Right lobe of liver (tissue), 6 donors: ENCODE measurements at places on chromosomes 5 and 9. TPM values are rescaled to one million over a fixed set of nuclear protein-coding genes. Genes with fewer than 3 reads are reported as not detected.

DNA sequence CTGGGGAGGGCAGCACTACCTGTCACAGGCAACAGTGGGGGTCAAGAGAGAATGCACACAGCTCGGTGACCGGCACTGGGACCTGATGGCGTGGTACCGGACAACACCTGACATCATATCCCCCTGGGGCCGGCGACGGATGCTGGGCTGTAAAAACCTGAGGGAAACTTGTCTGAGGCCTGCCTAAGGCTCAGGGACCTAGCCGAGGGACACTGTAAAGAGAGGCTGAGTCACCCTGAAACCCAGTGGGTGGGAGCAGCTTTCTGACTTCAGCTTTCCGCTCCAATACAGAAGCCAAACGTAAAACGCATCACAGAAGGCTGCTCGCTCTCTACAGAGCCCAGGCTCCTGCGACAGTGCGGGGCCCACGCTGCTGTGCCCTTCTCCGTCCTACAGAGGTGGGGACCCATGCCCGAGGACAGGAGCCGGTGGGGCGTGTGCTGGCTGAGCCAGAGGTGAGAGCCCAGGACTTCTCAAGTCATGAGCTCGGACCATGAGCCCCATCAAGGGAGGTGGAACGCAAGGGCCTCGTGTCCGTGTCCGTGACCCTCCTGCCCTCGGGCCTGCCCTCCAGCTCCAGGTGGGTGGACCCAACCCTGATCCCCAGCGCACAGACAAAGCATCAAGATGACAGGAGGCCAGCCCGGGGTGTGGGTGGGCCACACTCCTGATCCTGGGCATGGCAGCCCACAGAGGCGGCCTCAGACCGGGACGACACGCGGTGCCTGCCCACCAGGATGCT lies 5.3 kb downstream of the RALGDS start:
- no peaks in the 10 kb centered on the region for H3K27me3 ChIP-seq
- H3K36me3 ChIP-seq = peaks cover 3% of the 10 kb centered on the region
- peaks cover 41% of the 10 kb centered on the region for H3K4me1 ChIP-seq
- no peak overlapping the region for H3K4me3 ChIP-seq

DNA sequence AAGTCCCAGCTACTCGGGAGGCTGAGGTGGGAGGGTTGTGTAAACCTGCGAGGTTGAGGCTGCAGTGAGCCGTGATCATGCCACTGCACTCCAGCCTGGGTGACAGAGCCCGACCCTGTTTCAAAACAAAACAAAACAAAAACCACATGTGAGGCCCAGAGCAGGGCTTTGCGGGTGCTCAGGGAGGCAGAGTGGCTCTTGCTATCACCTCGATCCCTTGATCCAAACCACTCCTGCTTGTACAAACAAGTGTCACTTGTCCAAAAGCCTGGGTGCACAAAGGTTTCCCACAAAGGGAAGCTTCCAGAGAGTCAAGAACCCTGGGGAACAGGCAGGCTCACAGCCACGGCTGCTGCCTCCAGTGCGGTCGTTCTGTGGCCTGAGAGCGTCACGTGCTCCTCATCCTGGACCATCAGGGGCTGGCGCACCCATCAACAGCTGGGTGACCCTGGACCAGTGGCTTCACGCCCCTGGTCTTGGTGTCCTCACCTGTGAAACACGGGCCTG lies 162.7 kb downstream of the C9orf50 start:
- H3K4me1 ChIP-seq = peaks cover 12% of the 10 kb centered on the region
- no peaks in the 10 kb centered on the region for H3K27me3 ChIP-seq
- no peaks in the 10 kb centered on the region for H3K36me3 ChIP-seq
- H3K4me3 ChIP-seq = no peak overlapping the region

GRCh38 chr5:131282235-131282634 lies 18.4 kb downstream of the CDC42SE2 start:
- peak overlapping the region; percentile 29 for H3K27ac ChIP-seq
- no peaks in the 10 kb centered on the region for H3K27me3 ChIP-seq
- DNase-seq = no peak
- peak overlapping the region; percentile 10 for H3K4me3 ChIP-seq
- no peaks in the 10 kb centered on the region for H3K36me3 ChIP-seq
- peaks cover 38% of the 10 kb centered on the region for H3K4me1 ChIP-seq

GRCh38 chr5:147565524-147565923 lies 55.7 kb upstream of the DPYSL3 start:
- no peaks in the 10 kb centered on the region for H3K27me3 ChIP-seq
- no peaks in the 10 kb centered on the region for H3K4me1 ChIP-seq
- no peak overlapping the region for H3K4me3 ChIP-seq
- H3K27ac ChIP-seq = no peak overlapping the region
- no peak for DNase-seq

C5 gene
- total RNA-seq = 616 TPM

- no peaks in the 10 kb centered on the region for H3K4me1 ChIP-seq
- H3K27me3 ChIP-seq = no peaks in the 10 kb centered on the region
- H3K36me3 ChIP-seq = no peaks in the 10 kb centered on the region
- H3K4me3 ChIP-seq = no peak overlapping the region
These were observed 173.3 kb downstream of the COL23A1 start for GRCh38 chr5:178416919-178417318.

GRCh38 chr9:91755761-91756509 lies 194.1 kb downstream of the ROR2 start:
- DNase-seq = no peak
- no peak overlapping the region for H3K4me3 ChIP-seq
- no peaks in the 10 kb centered on the region for H3K27me3 ChIP-seq
- no peak overlapping the region for H3K27ac ChIP-seq

DNA sequence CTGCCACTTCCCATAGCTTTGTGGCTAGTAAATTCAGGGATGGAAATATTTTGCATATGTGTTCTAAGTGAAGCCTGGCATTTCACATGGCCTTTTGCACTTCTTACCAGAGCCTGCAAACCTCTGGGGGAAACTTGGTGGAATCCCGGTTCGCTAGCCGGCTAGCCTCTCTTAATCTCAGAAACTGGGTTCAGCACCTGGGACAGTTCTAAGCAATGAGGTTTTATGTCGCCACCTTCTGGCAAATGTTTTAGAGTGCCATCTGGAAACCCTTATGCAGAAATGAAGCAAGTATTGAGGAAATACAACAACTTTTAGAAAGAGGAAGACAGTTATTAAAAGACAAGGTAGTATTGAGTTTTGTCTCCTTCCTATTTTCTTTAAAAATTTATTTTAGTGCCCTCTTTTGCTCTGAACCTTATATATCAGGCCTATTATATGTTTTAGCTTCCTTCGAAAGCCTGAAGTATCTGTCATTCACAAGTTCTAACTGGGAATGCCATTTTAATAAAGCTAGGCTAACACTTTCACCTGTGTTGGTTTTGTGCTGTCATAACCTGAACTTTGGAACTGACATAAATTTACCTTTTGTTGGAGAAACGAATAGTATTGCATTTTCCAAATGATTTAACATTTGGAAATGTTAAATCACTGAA lies 963 bp upstream of the HTR1A start:
- no peaks in the 10 kb centered on the region for H3K36me3 ChIP-seq
- no peak for DNase-seq
- H3K4me3 ChIP-seq = no peak overlapping the region

DNA sequence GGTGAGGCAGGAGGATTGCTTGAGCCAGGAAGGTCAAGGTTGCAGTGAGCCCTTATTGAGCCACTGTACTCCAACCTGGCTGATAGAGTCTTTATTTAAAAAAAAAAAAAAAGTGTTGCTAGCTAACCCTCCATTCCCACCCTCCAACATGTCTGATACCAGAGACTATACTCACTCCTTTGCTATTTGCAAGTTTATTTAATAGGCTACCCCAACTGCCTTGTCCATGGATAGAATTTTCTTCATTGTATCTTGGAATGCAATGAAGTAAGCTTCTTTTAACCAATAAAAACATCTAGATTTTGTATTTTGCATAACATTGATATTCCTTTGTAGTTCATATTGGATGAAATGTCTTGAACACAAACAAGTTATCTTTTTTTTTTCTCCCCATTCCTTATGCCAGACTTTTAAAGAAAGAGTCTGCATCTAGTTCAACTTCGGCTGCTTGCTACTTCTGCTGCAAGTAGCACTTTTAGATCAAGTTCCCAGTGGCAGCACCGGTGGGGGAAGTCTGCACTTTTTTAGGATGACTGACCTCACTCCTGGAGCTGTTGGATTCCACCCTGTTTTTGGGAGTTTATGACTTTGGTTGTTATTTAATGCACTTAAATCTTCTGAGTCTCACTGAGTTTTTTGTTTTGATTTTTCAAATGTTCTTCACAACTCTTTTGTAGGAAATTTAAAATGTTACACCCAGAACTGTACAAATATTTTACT lies 112.5 kb downstream of the UHRF2 start:
- no peak overlapping the region for H3K27ac ChIP-seq
- no peak for DNase-seq
- no peaks in the 10 kb centered on the region for H3K4me1 ChIP-seq
- no peak overlapping the region for H3K4me3 ChIP-seq

DNA sequence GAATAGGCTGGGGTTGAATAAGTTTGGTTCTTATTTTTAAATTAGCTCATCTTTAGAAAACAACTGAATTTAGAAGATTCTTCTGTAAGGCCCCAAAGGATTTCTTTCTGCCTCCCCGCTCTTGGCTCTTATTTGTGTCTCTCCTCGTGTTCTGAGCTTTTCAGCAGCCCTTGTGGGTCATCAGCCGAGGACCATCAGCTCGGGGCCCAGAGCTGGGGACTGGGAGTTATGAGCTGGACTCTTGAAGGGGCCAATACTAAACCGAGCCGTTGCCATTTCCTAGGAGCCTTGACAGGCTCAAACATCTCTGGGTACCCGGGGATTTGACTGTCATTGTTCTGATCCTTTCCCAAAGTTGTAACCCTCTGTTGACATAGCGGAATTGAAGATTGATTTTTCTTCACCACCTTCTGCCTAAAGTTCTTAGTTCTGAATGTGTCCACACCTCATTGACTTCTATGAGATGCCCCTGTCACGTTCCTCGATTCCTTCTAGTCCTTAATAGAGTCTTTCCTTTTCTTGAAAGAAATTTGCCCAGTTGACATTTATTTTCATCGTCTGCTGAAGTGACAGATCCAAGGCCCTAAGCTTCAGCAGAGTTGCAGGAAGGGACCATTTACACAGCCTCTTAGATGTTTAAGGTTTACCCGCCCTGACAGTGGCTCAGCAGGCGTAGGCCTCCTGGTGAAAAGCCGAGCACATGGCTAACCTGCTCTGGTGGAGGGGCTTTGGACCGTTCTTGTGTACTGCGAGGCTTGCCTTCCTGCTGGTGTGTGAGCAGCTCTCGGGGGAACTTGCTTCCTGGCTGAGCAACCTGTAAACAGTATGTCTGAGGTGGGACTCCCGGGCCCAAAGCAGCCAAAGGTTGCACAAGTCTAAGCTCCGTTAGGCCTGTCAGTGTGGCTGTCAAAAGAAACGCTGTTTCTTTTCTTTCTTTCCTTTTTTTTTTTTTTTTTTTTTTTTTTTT lies 24.0 kb downstream of the ABL1 start:
- no peak overlapping the region for H3K4me3 ChIP-seq
- peaks cover 23% of the 10 kb centered on the region for H3K36me3 ChIP-seq
- no peak overlapping the region for H3K27ac ChIP-seq
- DNase-seq = no peak

GRCh38 chr5:160427607-160428006 lies 6.0 kb downstream of the PTTG1 start:
- no peaks in the 10 kb centered on the region for H3K4me1 ChIP-seq
- no peaks in the 10 kb centered on the region for H3K36me3 ChIP-seq
- H3K27me3 ChIP-seq = no peaks in the 10 kb centered on the region
- no peak overlapping the region for H3K27ac ChIP-seq

GRCh38 chr5:113145757-113146387 lies 169.3 kb downstream of the DCP2 start:
- H3K27me3 ChIP-seq = no peaks in the 10 kb centered on the region
- no peaks in the 10 kb centered on the region for H3K4me1 ChIP-seq
- H3K36me3 ChIP-seq = peaks cover 7% of the 10 kb centered on the region

- H3K4me3 ChIP-seq = peak overlapping the region; percentile 35
- no peaks in the 10 kb centered on the region for H3K36me3 ChIP-seq
- H3K4me1 ChIP-seq = no peaks in the 10 kb centered on the region
- peaks cover 16% of the 10 kb centered on the region for H3K27me3 ChIP-seq
These were observed 153 bp downstream of the ADAMTS2 start for GRCh38 chr5:179345183-179345432.

CNTFR gene
- 1.7 TPM for total RNA-seq
